ENCODE measurements at places on chromosomes 2 and 18. TPM values are rescaled to one million over a fixed set of nuclear protein-coding genes. Genes with fewer than 3 reads are reported as not detected.

MAP3K19 gene
- not detected for polyA plus RNA-seq

TP53I3 gene
- 61.3 TPM for polyA plus RNA-seq

RAB6D gene
- polyA plus RNA-seq: 0.03 TPM

RNF152 gene
- 2.1 TPM for polyA plus RNA-seq

GKN1 gene
- 0.18 TPM for polyA plus RNA-seq

CREG2 gene
- 1.4 TPM for polyA plus RNA-seq

TRIM54 gene
- polyA plus RNA-seq: not detected

SERPINB8 gene
- 25.3 TPM for polyA plus RNA-seq

TXNDC2 gene
- 0.02 TPM for polyA plus RNA-seq

MAPK4 gene
- 0.01 TPM for polyA plus RNA-seq

ERMN gene
- not detected for polyA plus RNA-seq

AGXT gene
- not detected for polyA plus RNA-seq

CHRND gene
- polyA plus RNA-seq: not detected

ZNF2 gene
- 1.4 TPM for polyA plus RNA-seq

OSR1 gene
- 0.18 TPM for polyA plus RNA-seq

FZD7 gene
- polyA plus RNA-seq: 1.2 TPM

CCDC178 gene
- not detected for polyA plus RNA-seq

PMAIP1 gene
- 30.1 TPM for polyA plus RNA-seq

C2orf15 gene
- polyA plus RNA-seq: 0.50 TPM

D2HGDH gene
- polyA plus RNA-seq: 13.0 TPM

ITPRIPL1 gene
- 3.2 TPM for polyA plus RNA-seq

OTX1 gene
- 3.0 TPM for polyA plus RNA-seq

TLX2 gene
- polyA plus RNA-seq: 0.04 TPM

IMPACT gene
- 12.0 TPM for polyA plus RNA-seq

FAM110C gene
- polyA plus RNA-seq: 6.0 TPM

SERPINB3 gene
- 0.58 TPM for polyA plus RNA-seq

CNRIP1 gene
- polyA plus RNA-seq: 0.17 TPM

PLEK gene
- polyA plus RNA-seq: not detected

IL1RN gene
- 20.4 TPM for polyA plus RNA-seq

UGT1A10 gene
- 0.35 TPM for polyA plus RNA-seq

REG3A gene
- polyA plus RNA-seq: not detected

CCDC85A gene
- 0.02 TPM for polyA plus RNA-seq

ITPRID2 gene
- polyA plus RNA-seq: 52.5 TPM

CHMP3 gene
- polyA plus RNA-seq: 73.6 TPM

FASTKD1 gene
- polyA plus RNA-seq: 32.5 TPM

NDC80 gene
- polyA plus RNA-seq: 22.2 TPM

SLC19A3 gene
- polyA plus RNA-seq: 0.09 TPM

FBXO41 gene
- polyA plus RNA-seq: 2.6 TPM

MC5R gene
- not detected for polyA plus RNA-seq

SPATA3 gene
- not detected for polyA plus RNA-seq

ARHGAP15 gene
- polyA plus RNA-seq: not detected

KRTCAP3 gene
- 64.1 TPM for polyA plus RNA-seq

C1QL2 gene
- not detected for polyA plus RNA-seq

SNTG2 gene
- polyA plus RNA-seq: not detected

PIEZO2 gene
- polyA plus RNA-seq: not detected

MAB21L4 gene
- polyA plus RNA-seq: 0.08 TPM

INHA gene
- polyA plus RNA-seq: 0.14 TPM

UGT1A6 gene
- polyA plus RNA-seq: 7.4 TPM

FEV gene
- polyA plus RNA-seq: not detected

SULT1C2 gene
- polyA plus RNA-seq: not detected

CYP1B1 gene
- polyA plus RNA-seq: 0.06 TPM
